ENCODE measurements at places on chromosomes 16 and 17.

- no peak for DNase-seq
These were observed 2.1 kb downstream of the GSE1 start for GRCh38 chr16:85615014-85615851.

GRCh38 chr16:89958068-89958467, 9.5 kb downstream of the DEF8 start:
- DNase-seq, result no peak

- DNase-seq, result no peak
These were observed 12.3 kb downstream of the TMEM100 start for GRCh38 chr17:55710410-55710809.

DNA sequence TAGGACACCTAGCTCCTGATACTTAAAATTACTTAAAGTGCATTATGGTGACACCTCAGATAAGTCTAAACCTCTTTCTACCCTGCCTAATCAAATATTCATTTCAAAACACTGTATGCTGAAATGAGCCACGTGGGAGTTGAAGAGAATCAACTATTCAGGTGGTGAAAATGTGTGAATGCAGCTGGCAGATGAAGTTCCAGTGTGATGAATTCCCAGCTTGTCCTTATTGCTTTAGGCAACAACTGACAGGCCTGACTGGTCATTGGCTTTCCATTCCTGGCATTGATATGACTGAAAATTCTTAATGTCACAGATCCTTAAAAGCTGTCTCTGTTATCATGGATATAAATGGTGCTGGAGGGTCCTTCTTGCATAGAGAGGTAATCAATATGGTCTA, 301.9 kb upstream of the TBX2 start:
- DNase-seq, result no peak

- no peak for DNase-seq
These were observed 92.1 kb downstream of the WDR59 start for GRCh38 chr16:74892574-74893461.

DNA sequence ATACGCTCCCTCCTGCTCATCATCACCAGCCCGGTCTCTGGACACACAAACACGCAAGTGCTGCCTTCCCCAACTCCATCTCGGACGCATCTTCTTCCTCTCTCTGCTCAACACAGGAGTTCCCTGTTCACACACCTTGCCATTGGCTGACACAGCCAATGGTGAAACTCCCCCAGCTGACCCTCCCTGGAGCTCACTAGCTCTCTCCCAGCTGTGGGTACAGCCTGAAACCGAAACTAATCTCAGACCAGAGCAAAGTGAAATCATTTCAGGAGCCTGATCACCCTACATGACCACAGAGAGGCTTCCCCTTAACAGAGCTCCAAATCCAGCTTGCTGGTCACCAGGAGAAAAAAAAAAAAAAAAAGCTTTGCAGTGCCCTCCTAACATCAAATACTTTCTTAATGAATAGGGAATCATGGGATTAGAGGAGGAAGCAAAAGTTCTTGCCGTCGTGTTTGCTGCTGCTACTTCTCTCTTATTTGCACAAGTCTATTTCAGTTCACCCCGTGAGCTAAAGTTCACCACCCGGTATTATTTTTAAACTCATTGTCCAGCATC, 8.3 kb downstream of the CUEDC1 start:
- DNase-seq, result peak; percentile 20

DNA sequence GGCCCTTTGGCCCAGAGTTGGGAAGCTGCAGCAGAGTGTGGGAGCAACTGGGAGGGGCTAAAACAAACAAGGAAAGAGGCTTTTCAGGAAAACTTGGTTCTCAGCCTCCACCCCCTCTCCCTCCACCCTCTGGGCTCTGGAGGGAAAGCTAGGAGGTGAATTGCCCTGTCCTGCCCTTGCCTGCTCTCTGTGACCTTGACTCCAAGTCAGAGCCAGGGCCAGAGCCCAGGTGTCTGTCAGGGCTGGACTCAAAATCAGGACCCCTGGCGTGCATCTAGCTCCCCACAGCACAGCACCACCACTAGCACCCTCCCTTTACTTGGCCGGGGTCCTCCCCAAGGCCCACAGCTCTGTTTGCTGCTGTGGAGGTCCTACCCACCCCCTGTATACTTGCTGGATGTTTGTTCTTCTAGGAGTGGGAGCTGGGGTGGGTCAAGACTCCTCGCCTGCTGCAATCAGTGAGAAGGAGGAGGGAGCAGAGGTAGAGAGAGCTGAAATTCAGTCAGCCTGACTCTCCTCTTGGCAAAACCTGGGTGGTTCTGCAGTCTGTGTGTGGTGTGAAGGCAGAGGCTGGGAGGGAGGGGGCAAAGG, 2.8 kb upstream of the NR1D1 start:
- no peak for DNase-seq

DNA sequence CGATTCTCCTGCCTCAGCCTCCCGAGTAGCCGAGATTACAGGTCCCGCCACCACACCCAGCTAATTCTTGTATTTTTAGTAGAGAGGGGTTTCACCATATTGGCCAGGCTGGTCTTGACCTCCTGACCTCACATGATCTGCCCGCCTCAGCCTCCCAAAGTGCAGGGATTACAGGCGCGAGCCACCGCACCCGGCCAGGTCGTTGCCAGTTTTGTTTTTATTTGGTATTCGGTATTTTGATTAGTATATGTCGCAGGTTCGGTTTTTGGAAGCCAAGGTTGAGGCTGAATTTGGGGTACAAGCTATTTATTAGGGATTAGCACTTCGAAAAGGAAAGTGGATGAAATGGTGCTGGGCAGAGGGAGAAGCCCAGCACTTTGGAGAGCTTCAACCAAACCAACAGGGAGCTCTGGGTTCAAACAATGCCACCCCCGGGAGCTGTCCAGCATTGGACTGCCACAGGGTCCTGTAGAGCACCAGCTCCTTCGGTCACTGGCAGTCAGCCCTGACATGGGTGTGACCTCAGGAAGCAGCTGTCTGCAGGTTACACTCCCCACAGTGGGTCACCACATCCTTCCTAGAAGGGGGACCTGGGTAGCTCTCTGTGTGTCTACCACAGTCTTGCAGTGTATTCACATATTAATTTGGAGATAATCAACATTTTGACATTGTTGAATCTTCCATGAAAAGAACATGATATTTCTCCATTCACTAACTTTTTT, 1.5 kb upstream of the CLEC10A start:
- peak; percentile 31 for DNase-seq

GRCh38 chr16:85350146-85350728, 238.0 kb upstream of the CIBAR2 start:
- no peak for DNase-seq

DNA sequence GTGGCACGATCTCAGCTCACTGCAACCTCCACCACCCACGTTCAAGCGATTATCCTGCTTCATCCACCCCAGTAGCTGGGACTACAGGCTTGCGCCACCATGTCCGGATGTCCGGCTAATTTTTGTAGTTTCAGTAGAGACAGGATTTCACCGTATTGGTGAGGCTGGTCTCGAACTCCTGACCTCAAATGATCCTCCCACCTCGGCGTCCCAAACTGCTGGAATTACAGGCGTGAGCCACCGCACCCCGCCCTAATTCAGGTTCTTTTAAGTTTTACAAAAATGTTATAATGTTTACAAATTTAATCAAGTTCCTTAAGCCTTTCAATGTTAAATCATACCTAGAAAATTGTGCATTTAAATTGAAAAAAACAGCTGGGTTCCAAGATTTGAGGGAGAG, 13.3 kb upstream of the GJD3 start:
- no peak for DNase-seq

DNA sequence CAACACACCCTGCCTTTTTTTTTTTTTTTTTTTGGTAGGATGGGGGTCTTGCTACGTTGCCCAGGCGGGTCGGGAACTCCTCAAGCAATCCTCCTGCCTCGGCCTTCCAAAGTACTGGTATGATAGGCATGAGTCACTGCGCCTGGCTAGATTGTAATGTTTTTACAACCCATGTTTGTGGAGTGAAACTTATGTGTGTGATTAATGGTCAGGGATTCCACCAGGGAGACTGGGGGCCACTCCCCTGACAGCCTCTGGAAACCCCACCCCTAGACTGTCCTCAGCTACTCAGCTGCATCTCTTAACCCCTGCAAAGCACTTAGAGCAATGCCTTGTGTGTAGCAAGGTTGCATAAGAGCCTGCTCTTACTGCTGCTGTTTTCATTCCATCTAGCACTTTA, 220.5 kb downstream of the PARN start:
- no peak for DNase-seq

- DNase-seq, result no peak
These were observed at the start of gene CCL22 for GRCh38 chr16:57358527-57359095. Gene CCL22 (plus strand): TSS chr16:57358783. CDS start chr16:57358817, 34 bp downstream.

DNA sequence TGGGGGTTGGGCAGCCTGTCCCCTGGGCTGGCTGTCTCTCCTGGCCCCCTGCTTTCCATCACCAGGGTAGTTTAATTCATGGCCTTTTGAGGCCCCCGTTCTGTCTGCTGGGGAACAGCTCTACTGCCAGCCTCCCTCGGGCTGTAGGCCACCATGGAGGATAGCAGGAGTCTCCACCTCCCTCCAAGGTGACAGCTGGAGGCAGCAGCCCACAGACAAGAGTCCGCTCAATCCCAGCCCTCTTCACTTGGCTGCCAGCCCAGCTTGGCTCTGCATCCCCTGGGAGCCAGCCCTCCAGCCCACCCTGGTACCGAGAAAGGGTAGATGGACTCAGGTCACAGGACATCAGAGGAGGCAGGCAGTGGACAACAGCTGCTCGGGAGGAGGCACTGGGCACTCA, 194.6 kb upstream of the SDK2 start:
- no peak for DNase-seq

- no peak for DNase-seq
These were observed 71.9 kb downstream of the RBBP6 start for GRCh38 chr16:24611310-24611709.

DNA sequence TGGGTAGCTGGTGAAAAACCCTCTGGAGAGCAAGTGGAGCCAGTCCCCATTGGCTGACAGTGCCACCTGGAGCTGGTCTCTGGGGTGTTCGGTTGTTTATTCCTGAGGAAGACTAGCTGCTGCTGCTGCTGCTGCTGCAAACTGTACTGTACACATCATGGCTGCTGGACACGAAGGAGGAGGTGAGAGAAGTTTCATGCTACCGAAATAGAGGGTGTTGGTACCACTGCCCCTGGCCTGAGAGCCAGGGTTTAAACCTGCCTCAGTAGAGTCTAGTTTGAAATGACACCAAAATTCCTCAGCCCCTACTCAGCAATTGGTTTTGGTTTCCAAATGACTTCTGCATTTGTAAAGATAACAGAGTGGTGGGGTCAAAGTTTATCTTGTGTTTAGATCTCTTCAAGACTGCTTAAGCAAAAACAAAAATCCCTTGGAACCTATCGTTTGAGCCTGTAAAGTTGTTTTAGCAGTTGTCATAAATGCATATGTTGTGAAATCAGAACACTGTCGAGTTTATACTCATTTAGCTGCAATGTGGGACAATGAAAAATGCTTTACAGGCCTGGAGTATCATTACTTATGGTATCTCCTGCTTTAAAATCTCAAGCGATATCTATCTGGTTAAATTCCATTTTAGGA, 40.8 kb downstream of the CYB5B start:
- peak; percentile 18 for DNase-seq

DNA sequence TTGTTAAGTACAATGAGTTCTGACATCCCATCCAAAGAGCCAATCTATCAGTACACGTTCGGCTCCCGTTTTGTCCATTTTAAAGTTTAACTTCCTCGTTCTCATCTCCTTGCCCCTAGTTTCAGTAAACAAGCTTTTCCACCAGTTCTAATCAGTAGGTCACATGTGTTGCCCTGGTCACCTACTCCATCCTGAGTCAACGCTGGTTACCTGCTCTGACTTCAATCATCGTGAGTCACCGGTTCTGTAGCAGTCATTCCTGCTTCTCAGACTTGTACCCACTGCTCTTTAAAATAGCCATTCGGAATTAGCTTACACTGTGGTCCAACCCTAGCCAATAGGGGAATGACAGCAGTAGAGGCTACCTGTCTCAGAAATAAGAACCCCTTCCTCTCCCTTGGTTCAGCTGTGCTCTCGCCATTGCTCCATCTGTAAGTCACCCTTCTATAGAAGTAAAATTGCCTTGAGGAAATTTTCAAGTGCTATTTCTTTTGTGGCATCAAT, 191.0 kb downstream of the CPPED1 start:
- DNase-seq, result no peak

GRCh38 chr16:57039148-57039812, 49.9 kb downstream of the NLRC5 start:
- peak; percentile 26 for DNase-seq

DNA sequence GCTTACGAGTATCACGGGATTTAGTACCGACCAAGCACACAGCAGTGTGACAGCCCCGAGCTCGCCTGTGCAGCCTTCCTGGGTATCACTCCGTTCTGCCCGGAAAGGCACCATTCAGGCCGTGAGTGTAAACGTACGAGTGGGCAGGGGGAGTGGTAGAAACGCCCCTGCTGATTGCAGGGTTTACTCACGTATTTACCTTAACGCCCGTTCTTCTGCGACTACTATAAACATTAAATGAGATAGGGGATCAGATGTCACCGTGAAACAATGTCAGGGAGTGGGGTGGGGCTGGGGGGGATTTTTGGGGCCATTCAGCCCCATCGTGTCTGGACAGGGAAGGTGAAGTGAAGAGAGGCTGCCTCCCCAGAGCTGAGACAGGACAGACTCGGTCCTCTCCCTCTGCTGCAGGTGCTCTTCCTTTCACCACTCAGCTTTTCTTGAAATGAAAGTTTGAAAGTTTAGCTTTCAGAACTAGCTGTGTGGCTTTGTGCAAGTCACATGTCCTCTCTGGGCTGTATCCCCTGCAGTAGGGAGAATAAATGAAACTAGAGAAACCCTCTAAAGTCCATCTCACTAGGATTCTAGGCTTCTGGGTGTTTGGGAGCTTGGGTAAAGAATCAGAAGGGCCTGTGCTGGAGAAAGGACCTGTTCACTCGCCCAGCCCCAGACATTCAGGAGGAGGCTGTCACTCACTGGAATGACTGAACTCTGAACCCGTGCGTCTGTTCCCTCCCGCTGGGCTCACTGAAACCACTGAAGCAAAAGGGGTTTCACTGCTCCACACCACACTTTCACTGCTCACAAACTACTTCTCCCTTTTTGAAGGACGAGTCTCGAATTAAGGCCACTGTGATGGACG, 66.7 kb downstream of the RPA1 start:
- DNase-seq, result no peak

DNA sequence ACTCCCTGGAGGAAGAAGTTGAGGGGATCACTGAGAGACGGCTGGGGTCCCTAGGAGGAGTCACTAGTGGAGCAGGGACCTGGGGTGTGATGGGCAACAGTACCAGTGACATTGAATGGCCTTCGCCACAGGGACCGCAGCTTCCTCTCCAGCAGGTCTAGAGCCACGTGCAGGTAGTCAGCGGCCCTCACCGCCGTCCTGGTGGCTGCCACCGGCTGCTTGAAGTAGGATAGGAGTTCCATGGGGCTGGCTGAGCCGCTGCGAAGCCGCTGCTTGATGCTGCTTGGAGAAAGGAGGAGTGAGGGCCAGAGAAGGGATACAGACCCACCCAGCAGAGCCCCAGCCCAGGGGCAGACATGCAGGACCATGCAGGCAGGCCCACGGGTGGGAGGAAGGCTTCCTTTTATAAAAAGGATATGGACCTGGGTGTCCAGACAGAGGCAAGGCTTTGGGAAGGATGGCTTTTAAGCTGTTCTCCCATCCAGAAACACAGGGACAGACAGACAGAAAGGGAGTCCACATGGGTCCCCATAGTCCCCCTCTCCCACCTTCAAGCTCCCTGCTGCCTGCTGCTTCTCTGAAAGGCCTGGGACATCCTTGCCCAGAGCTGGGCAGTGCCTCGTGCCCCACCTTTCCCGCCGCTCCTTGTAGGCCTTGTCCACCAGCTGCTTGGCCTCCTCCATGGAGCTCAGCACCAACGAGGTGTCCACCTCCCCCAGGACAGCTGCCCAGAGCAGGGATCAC, 827 bp downstream of the MPO start:
- no peak for DNase-seq

- DNase-seq, result no peak
These were observed at the start of gene ASB16 for GRCh38 chr17:44170499-44171201. Gene ASB16 (plus strand): TSS chr17:44170704. CDS start chr17:44170790, 86 bp downstream.
